ENCODE measurements at places on chromosomes 1 and 21.

DNA sequence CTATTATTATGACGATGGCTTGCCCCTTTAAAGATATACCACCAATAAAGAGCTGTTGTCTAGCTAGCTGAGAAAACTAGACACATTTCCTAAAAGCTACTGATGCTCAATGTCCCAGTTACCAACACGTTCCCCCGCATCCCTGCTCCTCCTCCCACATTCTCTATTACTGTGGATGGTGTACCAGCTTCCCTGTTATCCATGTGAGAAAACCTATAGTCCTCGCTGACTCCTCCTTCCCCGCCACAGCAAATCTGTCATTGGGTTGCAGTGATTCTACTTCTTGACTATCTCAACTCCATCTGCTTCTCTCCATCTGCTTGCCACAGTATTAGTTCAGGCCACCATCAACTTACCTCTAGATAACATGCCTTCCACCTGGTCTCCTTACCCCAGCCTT is 337.5 kb downstream of the KCNH1 start:
- no peaks in the 10 kb centered on the region for H3K4me1 ChIP-seq
- DNase-seq = no peak
- H3K36me3 ChIP-seq = no peaks in the 10 kb centered on the region

DNA sequence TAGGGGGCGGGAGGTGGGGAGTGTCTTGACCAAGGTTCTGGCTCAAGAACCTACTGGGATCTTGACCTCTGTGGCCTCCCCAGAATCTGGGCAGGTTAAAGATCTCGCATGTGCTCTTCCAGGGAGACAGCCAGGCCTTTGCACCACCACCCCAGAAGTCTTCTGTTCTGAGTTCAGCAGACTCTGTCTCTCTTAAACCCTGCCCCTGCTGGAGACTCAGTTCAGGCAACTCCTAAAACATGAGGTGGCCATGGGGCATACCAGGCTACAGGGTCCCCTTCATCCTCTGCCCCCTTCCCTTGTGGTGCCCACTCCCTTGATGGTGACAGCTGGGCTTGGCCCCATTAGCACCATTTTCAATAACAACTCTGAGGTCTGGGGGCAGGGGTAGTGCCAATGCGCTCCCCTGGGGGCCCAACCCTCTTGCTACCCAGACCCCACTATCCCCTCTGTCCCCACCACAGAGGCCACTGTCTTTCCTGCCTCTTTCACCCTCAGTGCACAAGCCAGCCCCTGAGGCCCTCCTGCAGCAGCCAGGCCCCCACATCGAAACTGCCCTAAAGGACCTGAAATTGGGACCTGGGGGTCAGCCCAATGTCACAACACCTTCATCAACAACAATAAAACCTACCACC is 132.7 kb upstream of the RUNX3 start:
- no peaks in the 10 kb centered on the region for H3K4me1 ChIP-seq
- no peak overlapping the region for H3K4me3 ChIP-seq
- H3K27ac ChIP-seq = no peak overlapping the region
- no peaks in the 10 kb centered on the region for H3K36me3 ChIP-seq
- DNase-seq = no peak

DNA sequence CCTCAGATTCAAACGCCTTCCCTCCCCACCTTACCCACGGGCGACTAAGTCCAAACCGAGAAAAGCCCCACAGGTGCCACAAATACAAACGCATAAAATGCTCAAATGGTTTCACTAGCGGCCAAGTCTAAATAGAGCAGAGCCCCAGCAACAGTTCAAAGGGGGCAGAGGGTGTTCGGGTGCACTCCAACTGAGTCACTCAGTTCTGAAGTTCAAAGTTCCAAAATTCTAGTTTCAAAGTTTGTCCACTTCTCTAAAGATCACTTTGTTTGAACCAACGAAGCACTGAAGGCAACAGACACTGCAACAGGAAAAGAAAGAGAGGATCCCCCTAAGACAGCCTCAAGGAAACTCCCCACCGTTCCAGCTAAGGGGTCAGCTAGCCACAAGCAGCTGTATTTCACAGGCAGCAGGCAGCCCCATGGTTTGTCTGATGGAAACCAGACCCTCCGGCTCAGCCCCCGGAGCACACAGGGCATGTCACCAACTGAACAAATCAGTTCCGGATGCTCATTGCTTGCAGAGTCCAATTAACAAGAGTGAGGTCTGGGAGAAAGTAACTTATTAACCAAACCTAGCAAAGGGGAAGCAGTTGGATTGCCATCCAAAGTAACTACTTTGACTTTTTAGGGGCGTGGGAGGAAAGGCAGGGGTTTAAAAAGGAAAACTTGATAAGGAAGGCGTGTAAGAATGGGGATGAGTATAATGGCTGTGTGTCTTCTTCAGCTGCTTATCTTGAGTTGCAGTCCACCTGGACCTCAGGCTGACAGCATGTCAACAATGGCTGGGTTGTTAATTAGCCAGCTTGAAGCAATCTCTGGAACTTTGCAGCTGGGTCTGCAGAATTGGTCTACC is 1423.9 kb upstream of the PRMT6 start:
- peak overlapping the region; percentile 37 for H3K4me3 ChIP-seq
- no peaks in the 10 kb centered on the region for H3K4me1 ChIP-seq
- H3K27me3 ChIP-seq = no peaks in the 10 kb centered on the region

- H3K4me1 ChIP-seq = peaks cover 6% of the 10 kb centered on the region
- peak within 1 kb of the TSS; percentile 92 for H3K4me3 ChIP-seq
- DNase-seq = peak; percentile 96
These were observed at the start of gene LRRC40 for GRCh38 chr1:70205434-70206118. Gene LRRC40, minus strand, starts transcription at chr1:70205579. Its CDS starts 39 bp downstream, at chr1:70205540.

DNA sequence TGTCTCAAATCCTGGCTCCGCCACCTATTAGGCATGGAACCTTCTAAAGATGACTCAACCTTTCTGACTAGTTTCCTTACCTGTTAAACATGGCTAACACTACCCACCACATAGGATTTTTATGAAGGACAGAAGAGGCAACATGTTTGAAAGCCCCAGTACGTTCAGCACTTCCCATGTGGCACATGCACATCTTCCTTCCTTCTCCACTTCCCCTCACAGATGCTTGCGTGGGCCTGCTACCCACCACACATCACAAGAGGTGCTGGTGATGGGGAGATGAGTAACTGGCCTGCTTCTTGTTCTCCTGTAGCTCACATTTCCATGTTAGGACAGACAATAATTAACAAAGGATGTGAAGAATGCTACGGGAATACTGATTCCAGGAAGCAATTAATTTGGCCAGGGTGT is 7.1 kb downstream of the ZBTB21 start:
- H3K4me1 ChIP-seq = no peaks in the 10 kb centered on the region
- H3K4me3 ChIP-seq = no peak overlapping the region
- H3K27me3 ChIP-seq = no peaks in the 10 kb centered on the region
- no peak for DNase-seq

GRCh38 chr1:116252271-116252670 is 120.8 kb upstream of the ATP1A1 start:
- no peak overlapping the region for H3K27ac ChIP-seq
- no peak for DNase-seq
- no peaks in the 10 kb centered on the region for H3K4me1 ChIP-seq
- H3K4me3 ChIP-seq = no peak overlapping the region
- no peaks in the 10 kb centered on the region for H3K27me3 ChIP-seq

DNA sequence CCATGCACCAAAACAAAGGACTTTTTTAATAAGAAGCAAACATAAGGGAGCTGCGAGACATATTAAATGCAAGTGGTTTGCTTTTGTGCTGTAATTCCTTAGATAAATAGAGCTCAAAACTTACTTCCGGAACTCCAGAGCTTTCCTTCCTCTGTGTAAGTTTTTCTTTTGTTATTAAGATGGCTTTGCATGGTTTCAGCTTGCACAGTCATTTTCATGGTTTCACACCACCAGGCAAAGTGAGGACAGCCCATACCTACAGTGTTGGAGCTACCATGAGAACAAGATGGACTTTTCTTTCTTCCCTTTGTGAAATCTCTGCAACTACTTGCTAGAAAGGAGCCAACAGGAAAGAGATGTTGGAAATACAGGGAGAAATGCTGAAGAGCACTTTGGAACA is 368.0 kb downstream of the SETD4 start:
- no peak overlapping the region for H3K4me3 ChIP-seq
- H3K27ac ChIP-seq = no peak overlapping the region
- no peak for DNase-seq

- no peak overlapping the region for H3K4me3 ChIP-seq
- H3K4me1 ChIP-seq = no peaks in the 10 kb centered on the region
- no peak for DNase-seq
- H3K27me3 ChIP-seq = no peaks in the 10 kb centered on the region
These were observed 7.1 kb upstream of the NSUN4 start for GRCh38 chr1:46333300-46334029.

- H3K27me3 ChIP-seq = no peaks in the 10 kb centered on the region
- no peak overlapping the region for H3K27ac ChIP-seq
- no peak for DNase-seq
These were observed 119.4 kb upstream of the F3 start for GRCh38 chr1:94660994-94661393.

DNA sequence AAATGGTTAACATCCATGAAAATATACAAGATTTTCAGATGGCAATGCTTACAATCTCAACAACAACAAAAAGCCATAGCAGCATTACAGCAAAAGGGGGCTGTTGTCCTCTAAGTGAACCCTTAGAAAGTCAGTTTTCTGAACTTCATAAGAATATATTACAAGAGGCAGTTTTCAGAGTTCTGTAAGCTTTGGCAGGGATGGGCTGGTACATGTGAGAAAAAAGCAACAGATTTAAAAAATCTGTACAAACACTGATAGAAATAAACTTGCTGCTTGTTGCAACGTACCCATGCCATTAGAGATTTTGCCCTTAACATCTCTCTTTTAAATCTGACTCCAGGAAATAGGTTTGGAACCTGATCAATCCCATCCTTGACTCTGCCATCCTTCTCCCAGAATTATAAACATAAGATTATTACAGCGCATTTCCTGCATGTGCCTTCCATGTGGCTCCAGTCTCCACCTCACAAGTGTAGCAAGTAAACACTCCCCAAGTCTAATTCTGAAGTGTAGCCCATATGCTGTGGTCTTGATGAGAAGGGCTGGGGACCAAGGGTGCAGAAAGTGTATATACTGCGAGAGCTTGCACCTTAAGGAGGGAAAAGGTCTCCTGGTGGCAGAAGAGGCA is 101.4 kb upstream of the TSPAN2 start:
- H3K4me1 ChIP-seq = no peaks in the 10 kb centered on the region
- no peaks in the 10 kb centered on the region for H3K36me3 ChIP-seq
- H3K27me3 ChIP-seq = no peaks in the 10 kb centered on the region
- no peak for DNase-seq

DNA sequence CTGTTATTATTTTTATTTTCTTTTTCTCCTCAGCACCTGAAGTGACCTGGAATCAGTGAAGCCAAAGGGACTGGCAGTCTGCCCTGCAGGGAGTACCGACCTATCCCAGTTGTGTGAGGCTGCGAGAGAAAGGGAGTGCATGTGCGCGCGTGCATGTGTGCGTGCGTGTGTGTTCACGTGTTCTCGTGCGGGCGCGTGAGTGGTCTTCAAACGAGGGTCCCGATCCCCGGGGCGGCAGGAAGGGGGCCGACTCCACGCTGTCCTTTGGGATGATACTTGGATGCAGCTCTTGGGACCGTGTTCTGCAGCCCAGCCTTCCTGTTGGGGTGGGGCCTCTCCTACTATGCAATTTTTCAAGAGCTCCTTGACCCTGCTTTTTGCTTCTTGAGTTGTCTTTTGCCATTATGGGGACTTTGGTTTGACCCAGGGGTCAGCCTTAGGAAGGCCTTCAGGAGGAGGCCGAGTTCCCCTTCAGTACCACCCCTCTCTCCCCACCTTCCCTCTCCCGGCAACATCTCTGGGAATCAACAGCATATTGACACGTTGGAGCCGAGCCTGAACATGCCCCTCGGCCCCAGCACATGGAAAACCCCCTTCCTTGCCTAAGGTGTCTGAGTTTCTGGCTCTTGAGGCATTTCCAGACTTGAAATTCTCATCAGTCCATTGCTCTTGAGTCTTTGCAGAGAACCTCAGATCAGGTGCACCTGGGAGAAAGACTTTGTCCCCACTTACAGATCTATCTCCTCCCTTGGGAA is 123.3 kb downstream of the PRDM2 start:
- H3K4me1 ChIP-seq = no peaks in the 10 kb centered on the region
- no peak for DNase-seq
- H3K4me3 ChIP-seq = no peak overlapping the region
- no peak overlapping the region for H3K27ac ChIP-seq
- peaks cover 5% of the 10 kb centered on the region for H3K36me3 ChIP-seq

GRCh38 chr1:185398599-185398998 is 81.6 kb upstream of the IVNS1ABP start:
- no peaks in the 10 kb centered on the region for H3K36me3 ChIP-seq
- H3K4me1 ChIP-seq = no peaks in the 10 kb centered on the region
- no peak overlapping the region for H3K4me3 ChIP-seq
- H3K27ac ChIP-seq = no peak overlapping the region
- H3K27me3 ChIP-seq = no peaks in the 10 kb centered on the region

GRCh38 chr1:22472596-22472995 is 20.9 kb downstream of the ZBTB40 start:
- DNase-seq = no peak
- no peak overlapping the region for H3K4me3 ChIP-seq
- H3K4me1 ChIP-seq = peaks cover 28% of the 10 kb centered on the region
- H3K27me3 ChIP-seq = no peaks in the 10 kb centered on the region
- H3K27ac ChIP-seq = no peak overlapping the region

DNA sequence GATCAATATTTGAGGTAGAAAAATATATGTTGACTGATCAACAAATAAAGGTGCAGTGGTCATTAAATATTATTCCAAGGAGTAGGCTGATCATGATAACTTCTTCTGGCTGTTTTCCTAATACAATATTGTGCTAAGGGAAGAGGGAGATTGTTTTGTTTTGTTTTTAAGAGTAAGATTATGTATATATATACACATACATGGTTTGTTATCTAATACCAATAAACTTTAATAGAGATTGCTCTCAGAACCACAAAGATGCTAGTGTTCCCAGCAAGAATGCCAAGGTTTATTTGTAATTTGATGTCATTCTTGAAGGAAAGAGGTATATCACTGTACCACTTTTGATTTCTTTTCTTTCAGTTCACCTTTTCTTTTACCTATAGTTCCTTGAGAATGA is 10.1 kb downstream of the CLCA2 start:
- peaks cover 1% of the 10 kb centered on the region for H3K4me1 ChIP-seq
- H3K4me3 ChIP-seq = no peak overlapping the region
- no peaks in the 10 kb centered on the region for H3K36me3 ChIP-seq
- DNase-seq = no peak

GRCh38 chr1:154442006-154442740 is 37.0 kb downstream of the IL6R start:
- peaks cover 25% of the 10 kb centered on the region for H3K4me1 ChIP-seq
- DNase-seq = no peak
- H3K27me3 ChIP-seq = no peaks in the 10 kb centered on the region
- peaks cover 43% of the 10 kb centered on the region for H3K36me3 ChIP-seq
